KG1 (cell line): ENCODE measurements at places on chromosomes 13 and 19.

DNA sequence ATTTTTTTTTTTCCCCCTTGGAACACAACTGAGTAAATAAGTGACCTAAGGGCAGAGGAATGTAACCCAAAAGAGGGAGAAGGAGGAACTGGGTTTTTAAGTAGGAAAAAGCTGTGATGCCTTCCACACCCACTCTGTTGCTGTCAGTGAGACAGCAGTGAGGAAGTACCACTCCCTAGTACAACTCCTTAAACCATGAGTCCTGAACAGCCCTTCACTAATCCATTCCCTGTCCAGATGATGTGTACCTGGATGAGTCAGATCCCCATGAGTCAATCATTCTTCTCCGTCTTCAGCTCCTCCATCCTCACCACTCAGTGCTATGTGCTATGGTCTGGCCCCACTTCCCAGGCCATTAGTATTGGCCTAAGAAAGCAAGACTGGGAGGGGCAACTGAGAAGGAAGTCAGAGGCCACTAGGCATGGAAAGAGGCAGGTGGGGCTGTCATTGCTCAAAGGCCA is 12.9 kb upstream of the CXCL17 start:
- DNase-seq: no peak

GRCh38 chr13:44397766-44398223 is 24.2 kb downstream of the SERP2 start:
- DNase-seq: no peak

GRCh38 chr19:4061178-4061682 is 5.5 kb downstream of the ZBTB7A start:
- no peak for DNase-seq

- DNase-seq: no peak
Measured at GRCh38 chr19:14952767-14953166, 11.5 kb downstream of the OR7C2 start.

GRCh38 chr13:60435762-60436374 is 38.8 kb downstream of the TDRD3 start:
- DNase-seq: no peak

DNA sequence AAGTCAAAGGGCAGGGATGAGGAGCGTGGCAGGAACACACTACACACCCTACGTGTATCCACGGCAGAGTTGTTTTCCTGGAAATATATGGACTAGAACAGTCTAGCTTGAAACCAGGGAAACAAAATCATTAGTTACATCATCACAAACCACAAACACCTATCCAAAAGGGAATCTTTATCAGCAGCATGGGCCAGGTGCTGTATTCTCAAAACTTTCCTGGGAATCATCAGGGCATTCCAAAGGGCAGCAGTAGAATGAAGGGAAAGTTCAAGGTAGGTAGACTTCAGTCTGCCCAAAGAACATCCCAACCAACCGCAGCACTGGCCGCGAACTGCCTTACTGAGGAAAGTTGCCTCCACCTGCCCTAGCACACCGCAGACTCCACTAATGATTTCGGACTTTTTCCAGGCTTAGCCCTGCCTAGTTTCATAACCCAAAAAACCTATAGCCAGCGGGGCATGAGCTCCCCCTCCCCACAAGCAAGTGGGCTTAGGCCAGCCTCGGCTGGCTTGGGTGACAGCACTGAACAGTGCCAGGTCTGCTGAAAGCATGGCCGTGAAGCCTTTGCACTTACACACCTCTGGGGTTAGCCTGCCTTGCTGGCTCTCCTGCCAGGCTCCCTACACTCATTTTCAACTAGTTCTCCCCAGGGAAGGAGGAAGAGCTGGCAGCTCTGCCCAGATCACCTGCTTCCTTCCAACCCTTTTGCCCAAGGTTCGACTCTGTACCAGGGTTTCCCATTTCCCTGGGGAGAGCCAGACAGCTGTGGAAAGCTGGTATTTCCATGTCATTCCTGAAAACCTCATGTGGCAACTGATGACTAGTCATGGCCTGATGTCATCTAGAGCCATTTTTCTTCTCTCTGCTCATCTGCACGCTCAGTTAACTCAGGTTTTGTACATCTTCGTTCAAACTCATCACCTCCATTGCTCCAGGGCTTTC is 77.3 kb upstream of the UBAC2 start:
- DNase-seq: no peak
